ENCODE measurements at places on chromosomes 7 and 10.

GRCh38 chr7:14717816-14718215 is 184.7 kb downstream of the DGKB start:
- peak; percentile 55 for DNase-seq

DNA sequence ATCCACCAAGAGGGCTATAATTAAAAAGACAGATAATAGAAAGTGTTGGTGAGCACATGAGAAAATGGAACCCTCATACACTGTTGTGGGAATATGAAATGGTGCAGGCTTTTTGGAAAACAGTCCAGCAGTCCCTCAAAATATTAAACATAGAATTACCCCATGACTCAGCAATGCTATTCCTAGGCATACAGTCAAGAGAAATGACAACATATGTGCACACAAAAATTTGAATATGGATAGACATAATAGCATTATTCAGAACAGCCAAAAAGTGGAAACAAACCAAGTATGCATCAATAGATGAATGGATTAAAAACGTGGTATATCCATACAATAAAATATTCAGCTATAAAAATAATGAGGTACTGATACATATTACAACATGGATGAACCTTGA is 64.5 kb upstream of the GDF10 start:
- no peak for DNase-seq

- DNase-seq: peak; percentile 58
These were observed 1.9 kb upstream of the NRF1 start for GRCh38 chr7:129609666-129610065.

DNA sequence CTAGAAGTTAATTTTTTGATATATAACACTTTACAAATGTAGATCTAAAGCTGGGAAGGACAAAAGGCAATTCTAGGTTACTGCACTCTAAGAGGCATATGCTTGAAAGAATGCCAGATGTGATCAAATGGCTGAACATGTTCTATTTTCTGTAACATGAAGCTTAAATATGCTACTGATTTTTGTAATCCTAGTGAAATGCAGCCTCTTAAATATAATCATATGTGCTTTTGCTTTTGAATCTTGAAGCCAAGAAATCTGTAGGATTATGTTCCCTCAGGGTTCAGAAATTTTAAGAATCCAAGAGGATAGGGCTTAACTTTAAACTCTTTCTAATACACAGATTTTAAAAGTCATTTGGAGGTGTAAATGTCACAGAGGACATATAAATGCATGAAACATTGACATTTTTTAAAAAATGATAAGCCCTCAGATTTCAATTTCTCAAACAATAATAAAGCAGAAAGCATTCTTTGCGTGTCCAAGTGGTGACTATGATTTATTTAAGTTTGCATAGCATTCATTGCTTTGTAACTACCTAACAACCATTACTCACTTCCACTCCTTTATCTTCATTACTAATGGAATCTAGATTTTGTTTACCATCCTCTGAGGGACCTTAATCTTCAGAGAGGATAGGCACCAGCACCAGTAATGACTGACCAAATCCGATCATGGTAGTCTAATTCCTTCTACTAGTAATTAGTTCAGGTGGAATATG is 170.4 kb downstream of the MAGI2 start:
- DNase-seq: peak; percentile 11

- DNase-seq: no peak
These were observed 121.0 kb upstream of the TBX20 start for GRCh38 chr7:35374858-35375257.

GRCh38 chr10:70672165-70673042 is at the start of gene ADAMTS14:
TSS of gene ADAMTS14 (plus strand) at chr10:70672506. CDS start at chr10:70672803, 297 bp downstream.
- no peak for DNase-seq

DNA sequence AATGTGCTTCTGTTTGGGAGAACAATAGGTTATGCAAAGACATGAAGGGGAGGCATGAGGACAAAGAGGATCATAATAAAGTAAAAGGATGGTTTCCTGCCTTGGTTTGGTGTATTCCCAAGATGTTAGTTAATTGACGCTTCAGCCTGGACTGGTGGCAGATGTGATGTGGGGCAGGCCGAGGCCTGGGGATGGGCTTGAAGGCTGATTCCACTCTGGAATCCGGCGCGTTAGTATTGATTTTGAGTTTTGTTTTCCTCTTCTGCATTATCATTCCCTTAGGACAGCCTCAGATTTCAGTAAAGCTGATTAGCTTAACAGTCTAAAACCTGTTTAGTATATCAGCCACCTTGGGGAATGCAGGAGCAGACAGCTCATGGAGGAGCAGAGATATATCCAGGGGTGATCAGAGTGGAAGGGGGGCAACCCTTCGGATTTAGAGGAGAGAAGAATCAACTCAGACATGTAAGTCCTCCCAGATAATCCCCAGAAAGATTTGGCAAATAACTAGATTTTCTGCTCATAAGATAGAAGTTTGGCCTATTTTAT is 159.8 kb upstream of the MTPN start:
- DNase-seq: no peak

DNA sequence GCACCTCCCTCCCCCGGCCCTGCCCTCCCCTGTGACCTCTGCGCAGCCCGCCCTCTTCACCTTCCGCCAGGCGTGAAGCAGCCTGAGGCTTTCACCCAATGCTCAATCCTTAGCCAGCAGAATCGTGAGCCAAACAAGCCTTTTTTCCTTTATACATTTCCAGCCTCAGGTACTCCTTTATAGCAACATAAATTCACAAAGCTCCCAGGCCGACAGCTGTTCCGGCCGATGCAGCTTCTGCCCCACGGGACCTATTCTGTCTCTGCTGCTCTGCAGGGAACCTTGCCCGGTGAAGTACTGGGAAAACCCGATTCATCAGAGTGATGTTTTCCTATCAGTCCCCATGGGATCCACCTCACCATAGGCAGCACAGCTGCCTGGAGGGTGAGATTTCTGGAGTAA is 87.4 kb downstream of the CHST15 start:
- DNase-seq: no peak

DNA sequence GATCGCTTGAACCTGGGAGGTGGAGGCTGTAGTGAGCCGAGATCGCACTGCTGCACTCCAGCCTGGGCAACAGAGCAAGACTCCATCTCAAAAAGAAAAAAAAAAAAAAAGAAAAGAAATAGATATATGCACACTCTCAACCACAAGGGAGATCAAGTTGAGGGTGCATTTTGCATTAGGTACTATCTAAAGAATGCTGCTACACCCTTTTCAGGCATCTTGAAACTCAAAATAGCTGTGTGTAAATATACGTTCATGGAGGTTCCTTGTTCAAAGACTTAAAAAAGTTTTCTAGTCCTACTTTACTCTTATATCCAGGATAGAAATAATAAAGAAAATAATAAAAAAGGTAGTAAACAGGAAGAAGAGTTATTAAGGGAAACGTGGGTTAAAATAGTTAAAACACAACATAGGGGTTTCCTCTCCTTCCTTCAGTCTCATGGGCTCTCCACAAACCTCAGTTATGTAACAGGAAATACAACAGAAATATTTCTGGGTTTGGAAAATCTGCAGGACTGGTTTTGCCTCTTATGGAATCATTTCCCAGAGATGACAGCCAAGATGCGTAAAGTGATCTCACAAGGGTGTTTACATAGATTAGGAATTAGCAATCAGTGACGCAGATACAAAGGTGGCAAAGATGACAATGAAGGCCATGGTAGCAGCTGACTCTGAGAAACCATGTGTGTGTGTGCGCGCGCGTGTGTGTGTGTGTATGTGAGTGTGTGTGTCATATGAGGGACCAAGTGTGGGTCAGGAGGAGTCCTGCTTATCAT is 15.1 kb downstream of the STEAP4 start:
- no peak for DNase-seq

- DNase-seq: no peak
These were observed 2.1 kb upstream of the C7orf25 start for GRCh38 chr7:42914009-42914408.

GRCh38 chr7:129643550-129644170 is 32.1 kb downstream of the NRF1 start:
- DNase-seq: peak; percentile 87

DNA sequence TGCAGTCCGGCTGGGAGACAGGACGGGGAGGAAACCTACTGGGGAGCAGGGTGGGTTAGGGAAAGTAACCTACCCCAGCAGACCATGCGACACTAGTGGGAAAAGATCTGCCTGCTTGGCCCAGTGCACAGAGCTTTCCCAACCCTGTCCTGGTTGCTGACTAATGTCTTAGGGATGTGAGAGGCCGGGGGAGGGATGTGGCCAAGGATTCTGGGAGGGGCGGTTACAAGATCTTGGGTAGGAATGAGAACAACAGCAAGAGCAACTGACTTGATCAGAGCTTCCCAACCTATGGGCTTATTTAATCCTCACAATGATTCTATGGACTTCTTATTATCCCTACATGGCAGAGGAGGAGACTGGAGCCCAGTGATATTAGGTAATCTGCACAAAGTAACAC is 24.0 kb upstream of the EIF5AL1 start:
- DNase-seq: peak; percentile 5
